ENCODE measurements at places on chromosomes 2 and 18.

DNA sequence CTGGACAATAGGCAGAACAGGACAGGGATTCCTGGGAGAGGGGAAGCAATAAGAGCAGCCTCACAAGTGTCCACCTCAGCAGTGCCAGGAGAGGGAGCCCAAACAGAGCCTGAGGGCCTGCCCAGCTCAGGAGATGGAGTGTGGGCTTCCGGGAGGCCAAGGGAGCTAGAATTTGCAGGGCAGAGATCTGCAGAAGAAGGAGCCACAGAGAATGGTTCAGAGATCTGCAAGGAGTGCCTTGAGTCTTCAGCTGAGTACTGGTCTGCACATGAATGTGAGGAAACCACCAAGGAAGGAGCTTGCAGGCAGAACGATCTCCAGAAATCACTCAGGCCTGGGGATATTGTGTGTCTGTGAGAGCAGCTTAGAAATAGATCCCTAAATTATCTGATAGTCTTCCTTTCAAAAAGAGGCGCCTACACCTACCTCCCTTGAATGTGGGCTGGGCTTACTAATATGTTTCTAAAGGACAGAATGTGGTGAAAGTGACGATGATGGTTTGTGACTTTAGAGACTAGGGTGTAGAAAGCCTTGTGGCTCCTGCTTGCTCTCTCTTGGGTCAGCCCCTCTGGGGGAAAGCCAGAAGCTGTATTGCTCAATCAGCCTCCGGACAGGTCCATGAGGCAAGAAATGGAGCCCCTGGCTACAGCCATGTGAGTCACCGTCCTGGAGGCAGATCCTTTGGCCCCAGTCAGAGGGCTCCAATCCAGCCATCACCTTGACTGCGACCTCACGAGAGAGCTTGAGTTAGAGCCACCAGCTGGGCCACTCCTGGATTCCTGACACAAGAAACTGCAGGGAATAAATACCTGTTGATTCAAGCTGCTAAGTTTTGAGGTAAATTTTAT, 7.6 kb upstream of the LPIN1 start:
- peak; percentile 63 for DNase-seq

- no peak for DNase-seq
Observed at GRCh38 chr2:239269916-239270315, 130.9 kb downstream of the HDAC4 start.

GRCh38 chr2:35821675-35822074, 533.9 kb upstream of the CRIM1 start:
- DNase-seq = no peak

GRCh38 chr2:877747-878146, 72.9 kb upstream of the SNTG2 start:
- DNase-seq = no peak

- DNase-seq = no peak
Observed at GRCh38 chr2:41026613-41027012, 574.7 kb upstream of the SLC8A1 start.

All from SK-N-DZ (cell line).